ENCODE measurements at places on chromosomes 16 and 17. TPM values are rescaled to one million over a fixed set of nuclear protein-coding genes. Genes with fewer than 3 reads are reported as not detected.

GRCh38 chr16:88300463-88300835 is 82.3 kb upstream of the ZNF469 start:
- no peak for DNase-seq

Gene ZSCAN10
- polyA plus RNA-seq = 0.34 TPM

- no peak for DNase-seq
Observed at GRCh38 chr17:76011951-76012350, 11.3 kb downstream of the CDK3 start.

GRCh38 chr17:12180644-12181261 is 160.1 kb downstream of the MAP2K4 start:
- DNase-seq = peak; percentile 43

Gene MMD
- polyA plus RNA-seq = 17.5 TPM

Gene CENPX
- polyA plus RNA-seq = 36.0 TPM

Gene KCNH4
- 0.10 TPM for polyA plus RNA-seq

DNA sequence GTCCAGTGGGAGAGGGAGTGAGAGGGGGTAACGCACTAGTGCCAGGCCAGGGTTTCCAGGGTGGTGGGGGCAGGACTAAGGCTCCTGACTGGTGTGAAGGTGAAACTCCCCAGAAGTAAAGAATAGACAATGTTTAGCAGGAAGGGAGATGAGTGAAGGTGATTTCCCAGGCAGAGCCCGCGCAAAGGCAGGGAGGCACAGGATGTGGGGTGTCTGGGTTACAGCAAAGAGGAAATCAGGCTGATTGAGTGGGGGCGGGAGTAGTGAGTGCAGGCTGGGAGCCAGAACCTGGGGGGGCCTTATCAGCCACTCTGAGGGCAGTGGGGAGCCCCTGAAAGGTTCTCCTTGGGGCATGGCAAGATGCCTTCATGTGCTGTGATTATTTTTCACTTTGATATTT is 167.5 kb downstream of the UTP18 start:
- no peak for DNase-seq

DNA sequence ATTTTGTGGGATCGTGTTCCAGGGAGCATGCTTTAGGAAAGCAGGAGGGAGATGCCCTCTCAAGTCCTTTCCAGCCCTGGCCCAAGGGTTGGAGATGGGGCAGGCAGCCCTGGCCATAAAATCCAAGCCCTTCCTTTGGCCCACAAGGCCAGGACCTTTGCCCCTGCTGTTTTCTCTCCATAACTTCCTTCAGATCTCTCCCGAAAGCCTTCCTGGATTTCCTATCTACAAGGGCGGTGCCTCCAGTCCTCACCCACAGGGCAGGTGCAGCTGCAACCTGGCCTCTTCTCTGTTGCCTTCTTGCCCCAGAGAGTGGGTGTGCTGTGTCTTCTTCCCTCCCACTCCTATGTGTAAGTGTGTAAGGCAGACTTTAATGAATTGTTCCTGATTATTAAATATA is 8.5 kb upstream of the PDP2 start:
- no peak for DNase-seq

DNA sequence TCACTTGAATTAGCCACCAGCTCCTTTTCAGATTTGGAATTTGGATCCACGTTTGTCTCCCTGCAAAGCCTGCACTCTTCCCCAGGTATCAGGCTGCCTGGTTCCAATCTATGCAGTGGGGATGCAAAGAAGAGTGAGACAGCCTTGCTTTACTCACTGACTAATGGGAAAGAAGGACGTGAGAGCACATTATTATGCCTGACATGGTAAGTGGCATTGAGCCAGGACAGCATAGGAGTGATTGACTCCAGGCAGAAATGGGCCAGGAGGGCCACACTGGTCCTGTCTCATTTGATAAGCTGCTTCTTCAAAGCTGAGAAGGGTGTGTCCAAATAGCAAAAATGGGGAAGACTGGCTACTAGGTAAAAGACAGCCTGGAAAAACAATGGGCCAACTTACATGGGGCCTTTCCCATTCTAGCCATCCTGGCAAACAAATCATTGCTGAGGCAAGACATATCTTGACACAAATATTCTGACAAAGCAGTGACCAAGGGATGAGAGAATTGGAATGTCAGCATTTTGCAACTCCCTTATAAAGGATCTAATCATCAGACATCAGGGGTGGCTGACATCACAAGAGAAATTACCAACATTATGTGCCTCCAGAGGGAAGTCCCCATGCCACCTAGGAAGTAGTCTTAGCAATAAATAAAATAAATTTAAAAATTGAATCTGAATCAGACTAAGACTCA is 38.6 kb downstream of the CDH11 start:
- DNase-seq = no peak

Gene NHERF2
- polyA plus RNA-seq = 47.8 TPM

Gene FOXN1
- polyA plus RNA-seq = 0.12 TPM

Gene HS3ST3B1
- 1.5 TPM for polyA plus RNA-seq

Gene SLC52A1
- not detected for polyA plus RNA-seq

All from hindlimb muscle (tissue), 1 donor.